ENCODE measurements at places on chromosomes 1 and 21. TPM values are rescaled to one million over a fixed set of nuclear protein-coding genes. Genes with fewer than 3 reads are reported as not detected.

DNA sequence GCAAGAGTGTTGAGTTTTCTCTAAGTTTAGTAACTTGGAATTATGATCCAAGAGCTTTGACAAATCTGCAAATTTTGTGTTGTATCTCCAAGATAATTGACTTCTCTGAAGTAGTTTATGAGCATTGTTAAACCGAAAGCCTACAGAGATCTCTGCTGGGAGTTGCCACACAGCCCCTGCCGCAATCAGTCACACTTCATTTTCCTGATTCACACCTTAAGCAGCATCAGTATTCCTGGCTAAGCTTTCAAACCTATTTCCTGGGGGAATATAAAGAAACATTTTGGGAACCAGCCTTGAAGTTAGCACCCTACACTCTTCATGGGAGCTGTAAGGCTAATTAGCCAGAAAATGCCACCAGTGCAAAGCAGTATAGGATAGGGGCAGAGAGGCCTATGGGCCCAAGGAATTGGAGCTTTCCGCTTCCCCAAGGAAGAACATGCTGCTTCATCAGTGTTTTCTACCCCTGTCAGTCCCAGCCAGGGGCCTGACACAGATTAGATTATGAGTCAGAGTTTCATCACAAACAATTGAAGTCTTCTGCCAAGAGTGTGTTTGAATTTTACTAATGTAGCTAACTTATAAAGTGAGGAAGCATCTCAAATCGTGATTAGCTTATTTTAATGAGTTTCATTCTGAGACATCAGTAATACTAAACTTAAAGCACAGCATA lies 23.2 kb upstream of the CACYBP start:
- DNase-seq: no peak

DNA sequence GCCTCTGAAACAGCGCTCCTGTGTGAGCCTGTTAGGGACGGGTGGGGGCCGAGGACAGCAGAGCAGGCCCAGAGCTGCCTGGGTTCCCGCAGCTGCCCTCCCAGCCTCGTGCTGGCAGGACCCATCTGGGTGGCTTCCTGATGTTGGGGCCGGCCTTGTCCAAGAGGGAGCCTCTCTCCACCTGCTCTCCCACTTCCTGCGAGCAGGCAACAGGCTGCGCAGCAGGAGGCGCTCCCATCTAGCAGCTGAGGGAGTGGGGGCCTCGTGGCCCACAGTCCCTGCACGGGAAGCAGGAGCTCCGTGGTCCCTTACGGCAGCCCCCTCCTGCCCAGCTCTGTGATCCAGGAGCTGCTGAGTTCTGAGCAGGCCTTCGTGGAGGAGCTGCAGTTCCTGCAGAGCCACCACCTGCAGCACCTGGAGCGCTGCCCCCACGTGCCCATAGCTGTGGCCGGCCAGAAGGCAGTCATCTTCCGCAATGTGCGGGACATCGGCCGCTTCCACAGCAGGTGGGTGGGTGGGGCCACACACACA lies 68.0 kb downstream of the TRIM11 start:
- DNase-seq: no peak

- DNase-seq: no peak
Measured at GRCh38 chr1:24749252-24749651, 4.0 kb downstream of the CLIC4 start.

GRCh38 chr1:121517586-121518230 lies 332.9 kb downstream of the SRGAP2C start:
- DNase-seq: no peak

PLA2G2F gene
- not detected for total RNA-seq

GRCh38 chr1:54945393-54945936 lies 35.0 kb upstream of the TMEM61 start:
- no peak for DNase-seq

GRHL3 gene
- 2.0 TPM for total RNA-seq

DNA sequence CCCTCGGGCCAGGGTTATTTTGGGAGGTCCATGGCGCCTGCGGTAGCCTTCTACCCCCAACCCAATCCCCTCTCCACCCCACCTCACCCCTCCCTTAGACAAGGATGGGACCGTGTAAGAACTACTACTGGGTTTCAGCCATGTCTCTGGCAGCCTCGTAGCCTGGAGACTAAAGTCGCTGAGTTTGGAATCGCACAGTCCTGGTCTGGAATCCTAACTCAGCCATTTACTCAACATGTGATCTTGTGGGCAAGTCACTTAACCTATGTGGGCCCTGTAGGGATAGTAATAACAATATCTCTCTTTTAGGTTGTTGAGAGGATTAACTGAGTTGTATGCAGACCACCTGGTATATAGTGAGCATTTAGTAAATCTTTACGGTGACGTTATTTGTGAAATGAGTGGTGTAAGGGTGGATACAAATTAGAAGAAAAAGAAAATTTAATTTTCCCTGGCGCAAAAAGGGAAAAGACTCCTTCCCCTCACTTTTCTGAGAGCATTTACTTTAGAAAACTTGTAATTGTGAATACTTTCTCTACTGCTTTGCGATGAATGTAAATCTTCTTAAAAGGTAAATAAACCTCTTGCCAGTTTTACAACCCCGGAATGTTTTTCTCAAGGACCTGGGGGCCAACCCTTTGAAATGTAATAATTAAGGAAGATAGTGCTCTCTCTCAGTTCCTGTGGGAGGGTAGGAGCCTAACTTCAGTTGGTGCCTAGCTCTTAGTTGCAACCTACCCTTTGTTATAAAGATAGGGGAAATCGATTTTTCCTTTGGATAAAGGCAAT lies 615 bp upstream of the MRPS15 start:
- no peak for DNase-seq

SLC35A3 gene
- total RNA-seq: 19.2 TPM

DNA sequence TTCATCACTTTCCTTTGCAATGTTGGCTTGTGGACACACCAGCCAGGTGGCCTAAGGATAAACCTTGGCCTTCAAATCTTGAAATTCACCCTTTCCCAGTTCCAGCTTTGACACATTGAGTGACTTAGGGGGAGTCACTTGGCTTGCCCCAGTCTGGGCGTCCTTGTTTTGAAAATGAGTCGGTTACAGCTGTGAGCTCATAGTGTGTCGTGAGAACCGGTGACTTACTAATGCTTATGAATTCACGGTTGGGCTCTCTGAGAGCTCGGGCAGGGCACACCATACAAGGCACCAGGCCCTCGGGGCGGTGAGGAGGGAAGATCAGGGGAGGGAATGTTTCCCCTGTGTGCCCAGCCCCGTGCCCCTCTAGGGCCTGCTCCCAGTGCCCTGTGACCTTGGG lies 126.9 kb upstream of the TMPRSS2 start:
- no peak for DNase-seq

HPCAL4 gene
- total RNA-seq: 0.35 TPM

NBPF8 gene
- total RNA-seq: 22.5 TPM

DNA sequence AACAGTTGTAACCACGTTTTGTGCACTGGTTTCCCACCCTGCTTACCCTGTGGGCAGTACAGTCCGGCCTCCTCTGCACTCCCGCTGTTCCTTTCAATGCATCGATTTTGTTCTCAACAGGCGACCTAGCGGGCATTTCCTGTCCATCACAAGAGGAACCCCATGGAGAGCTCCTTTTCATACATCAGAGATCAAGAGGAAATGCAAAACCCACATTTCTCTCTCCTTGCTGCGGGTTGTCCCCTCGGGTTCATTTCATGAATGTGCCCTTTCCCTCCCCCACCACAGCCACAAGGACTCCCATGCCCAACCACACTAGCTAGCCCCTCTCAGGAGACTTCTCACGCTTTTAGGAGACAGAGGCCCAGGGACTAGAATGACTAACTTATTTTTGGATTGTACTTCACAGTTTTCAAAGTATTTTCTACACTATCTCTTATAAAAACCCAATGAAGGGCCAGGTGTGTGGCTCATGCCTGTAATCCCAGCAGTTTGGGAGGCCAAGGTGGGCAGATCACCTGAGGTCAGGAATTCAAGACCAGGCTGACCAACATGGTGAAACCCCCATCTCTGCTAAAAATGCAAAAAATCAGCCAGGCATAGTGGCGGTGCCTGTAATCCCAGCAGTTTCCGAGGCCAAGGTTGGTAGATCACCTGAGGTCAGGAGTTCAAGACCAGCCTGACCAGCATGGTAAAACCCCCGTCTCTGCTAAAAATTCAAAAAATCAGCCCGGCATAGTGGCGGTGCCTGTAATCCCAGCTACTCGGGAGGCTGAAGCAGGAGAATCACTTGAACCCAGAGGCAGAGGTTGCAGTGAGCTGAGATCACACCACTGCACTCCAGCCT lies 18.4 kb downstream of the ATP1A4 start:
- DNase-seq: peak; percentile 57

DNA sequence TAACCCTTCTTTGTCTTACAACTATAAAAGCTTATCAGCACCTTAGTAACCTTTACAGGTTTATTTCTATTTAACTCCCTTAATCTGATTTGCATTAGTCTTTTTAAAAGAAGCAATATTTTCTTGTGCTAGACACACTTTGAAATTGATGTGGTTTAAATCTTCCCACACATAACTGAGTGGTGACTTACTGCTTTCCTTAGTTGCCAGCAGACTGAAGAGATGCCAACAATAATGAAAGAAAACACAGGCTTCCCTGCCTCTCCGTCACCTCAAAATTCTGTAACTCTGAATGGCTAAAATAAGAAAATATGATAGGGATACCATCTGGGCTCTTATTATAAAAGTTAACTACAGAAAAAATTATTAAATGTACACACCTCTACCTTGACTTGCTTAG lies 196.8 kb downstream of the PTBP2 start:
- DNase-seq: no peak

RTCA gene
- 81.9 TPM for total RNA-seq

- no peak for DNase-seq
Measured at GRCh38 chr1:30335389-30335996, 387.9 kb downstream of the MATN1 start.

GRCh38 chr1:53636621-53637171 lies 102.3 kb downstream of the GLIS1 start:
- no peak for DNase-seq

DNA sequence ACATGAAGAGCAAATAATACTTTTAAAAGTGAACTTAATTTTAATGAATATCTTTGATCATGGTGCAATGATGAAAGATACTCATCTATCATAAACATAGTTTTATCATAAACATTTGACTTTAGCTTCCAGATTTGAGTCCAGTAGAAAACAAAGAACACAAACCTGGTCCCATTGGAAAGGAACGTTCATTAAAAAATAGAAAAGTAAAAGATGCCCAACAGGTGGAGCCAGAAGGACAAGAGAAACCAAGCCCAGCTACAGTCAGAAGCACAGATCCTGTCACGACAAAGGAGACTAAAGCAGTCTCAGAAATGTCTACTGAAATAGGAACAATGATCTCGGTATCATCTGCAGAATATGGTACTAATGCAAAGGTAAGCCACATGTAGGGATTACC lies 55.6 kb upstream of the MYOCOS start:
- DNase-seq: no peak

COL11A1 gene
- not detected for total RNA-seq

RXFP4 gene
- total RNA-seq: not detected

DNA sequence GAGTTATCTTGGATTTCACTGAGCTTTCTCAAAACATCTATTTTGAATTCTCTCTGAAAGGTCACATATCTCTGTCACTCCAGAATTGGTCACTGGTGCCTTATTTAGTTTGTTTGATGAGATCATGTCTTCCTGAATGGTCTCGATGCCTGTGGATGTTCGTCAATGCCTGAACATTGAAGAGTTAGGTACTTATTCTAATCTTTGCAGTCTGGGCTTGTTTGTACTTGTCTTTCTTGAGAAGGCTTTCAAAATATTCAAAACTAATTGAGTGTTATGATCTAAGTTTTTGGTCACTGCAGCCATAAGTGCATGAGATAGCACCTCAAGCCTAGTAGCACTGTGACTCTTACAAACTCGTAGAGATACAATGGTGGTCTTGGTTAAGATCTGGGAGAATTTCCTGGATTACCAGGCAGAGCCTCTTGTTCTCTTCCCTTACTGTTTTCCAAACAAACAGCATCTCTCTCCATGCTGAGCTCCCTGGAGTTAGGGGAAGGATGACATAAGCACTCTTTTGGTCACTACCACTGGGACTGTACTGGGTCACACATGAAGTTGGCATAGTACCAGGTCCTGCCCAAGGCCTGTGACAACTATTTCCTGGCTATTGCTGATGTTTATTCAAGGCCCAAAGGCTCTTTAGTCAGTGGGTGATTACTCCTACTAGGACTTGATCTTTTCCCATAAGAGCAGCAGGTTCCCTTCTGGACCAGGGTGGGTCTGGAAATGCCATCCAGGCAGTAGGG lies 25.6 kb downstream of the SLC22A15 start:
- no peak for DNase-seq

DNA sequence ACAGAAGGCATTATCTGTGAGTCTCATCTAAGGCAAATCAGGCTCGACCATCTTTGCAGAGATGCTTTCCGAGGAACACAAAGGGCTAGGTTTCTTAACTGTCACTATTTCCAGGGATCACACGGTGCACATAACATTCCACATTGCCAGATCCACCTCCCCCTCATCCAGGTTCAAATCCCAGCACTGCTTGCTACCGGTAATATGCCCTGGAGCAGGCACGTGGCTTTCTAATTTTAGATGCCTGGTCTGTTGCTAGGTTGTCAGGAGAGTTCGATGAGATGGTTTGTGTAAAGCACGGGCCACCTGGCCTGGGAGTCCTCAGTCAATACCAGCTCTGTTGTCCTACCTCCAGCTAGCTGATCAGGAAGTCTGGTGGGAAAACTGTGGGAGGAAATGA lies 598.6 kb downstream of the NPHP4 start:
- no peak for DNase-seq

RYR2 gene
- total RNA-seq: 0.02 TPM

DNA sequence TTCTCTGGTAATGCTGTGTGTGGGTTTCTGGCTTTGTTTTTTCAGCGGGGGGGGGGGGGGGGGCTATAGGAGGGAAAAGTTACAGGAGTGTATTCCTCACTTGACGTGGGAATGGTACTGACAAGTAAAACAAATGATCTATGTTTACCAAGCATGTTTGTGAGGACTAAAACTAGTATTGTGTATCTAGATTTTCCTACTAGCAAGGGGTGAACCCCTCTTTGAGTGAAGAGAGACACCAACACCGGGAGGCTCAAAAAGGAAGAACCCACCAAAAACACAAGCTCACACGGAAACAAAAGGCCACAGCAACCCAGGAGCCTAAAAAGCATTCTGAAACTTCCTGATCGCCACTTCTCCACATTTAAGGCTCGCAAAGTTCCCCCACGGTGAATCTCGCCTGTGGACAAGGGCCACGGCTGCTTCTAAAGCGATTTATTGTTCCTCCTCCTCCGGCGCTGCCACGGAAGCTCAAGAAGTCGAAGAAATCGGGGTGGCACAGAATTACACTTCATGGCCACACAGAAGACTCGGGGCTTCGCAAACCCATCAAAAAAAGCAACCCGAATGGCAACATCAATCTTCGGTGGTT lies 703 bp downstream of the PUM1 start:
- peak; percentile 36 for DNase-seq

Data from activated T-cell treated with anti-CD3 and anti-CD28 coated beads, Interleukin-2, amount 50 U/mL, for 72 hours (primary cell).